ENCODE measurements at places on chromosomes 2 and 18.

DNA sequence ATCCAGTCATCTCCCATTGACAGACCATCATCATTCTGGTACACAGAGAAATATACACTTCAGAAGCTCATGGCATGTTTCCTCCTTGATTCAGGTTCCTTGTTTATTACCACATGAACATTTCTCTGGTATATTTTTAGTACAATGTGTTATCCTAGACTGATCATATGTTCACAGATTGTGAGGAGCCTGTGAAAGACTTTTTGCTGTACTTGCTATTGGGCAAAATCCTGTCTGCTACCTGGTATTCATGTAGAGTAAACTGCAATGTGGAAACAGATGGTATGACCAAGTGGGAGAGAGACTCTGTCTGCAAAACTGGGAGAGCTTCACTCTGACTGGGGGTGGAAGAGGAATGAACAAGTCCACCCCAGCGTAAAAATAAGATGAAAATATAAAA, 657.2 kb downstream of the IRS1 start:
- DNase-seq: no peak

GRCh38 chr2:232376260-232376659, 2.3 kb upstream of the ALPP start:
- DNase-seq: no peak

DNA sequence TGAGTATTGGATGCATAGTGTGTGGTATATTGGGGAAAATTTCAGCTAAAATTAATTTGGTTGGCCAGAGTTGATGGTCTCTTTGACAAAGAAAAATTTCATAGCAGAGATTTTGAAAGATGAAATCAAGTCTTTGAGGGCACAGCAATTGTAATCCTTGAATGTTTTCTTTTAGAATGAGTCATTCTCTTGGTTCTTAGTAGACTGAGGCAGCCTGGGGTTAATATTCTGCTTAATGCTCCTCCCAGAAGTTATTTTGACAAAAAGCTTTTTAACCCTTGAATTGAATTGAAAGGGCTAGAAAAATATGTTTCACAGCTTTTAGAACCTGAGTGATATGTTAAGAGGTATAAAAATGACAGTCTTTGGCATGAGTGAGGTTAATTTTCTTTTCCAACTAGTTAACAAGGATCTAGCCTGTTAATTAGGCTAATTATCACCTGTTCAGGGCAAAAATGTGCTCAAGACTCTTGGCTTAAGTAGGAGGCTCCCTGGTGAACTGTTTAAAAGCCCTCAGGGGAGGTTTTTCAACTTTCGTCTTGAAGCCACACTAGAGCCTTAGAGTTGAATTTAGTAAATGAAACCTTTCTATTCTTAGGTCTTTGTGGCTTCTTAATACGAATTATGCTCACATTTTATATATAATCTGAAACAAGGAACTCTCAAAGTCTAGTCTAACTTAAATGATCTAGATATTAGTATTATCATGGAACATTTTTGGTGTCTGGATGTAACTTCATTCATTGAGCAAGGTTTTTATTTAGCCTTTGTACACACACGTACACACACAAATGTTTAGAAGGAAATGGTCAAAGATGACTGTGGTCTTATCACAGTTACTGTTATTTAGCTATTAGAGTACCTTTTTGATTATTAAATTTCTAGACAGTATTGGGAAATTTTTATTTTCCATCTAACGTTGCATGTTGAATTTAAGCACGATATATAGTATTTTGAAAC, 272.5 kb downstream of the ZNF407 start:
- peak; percentile 39 for DNase-seq

DNA sequence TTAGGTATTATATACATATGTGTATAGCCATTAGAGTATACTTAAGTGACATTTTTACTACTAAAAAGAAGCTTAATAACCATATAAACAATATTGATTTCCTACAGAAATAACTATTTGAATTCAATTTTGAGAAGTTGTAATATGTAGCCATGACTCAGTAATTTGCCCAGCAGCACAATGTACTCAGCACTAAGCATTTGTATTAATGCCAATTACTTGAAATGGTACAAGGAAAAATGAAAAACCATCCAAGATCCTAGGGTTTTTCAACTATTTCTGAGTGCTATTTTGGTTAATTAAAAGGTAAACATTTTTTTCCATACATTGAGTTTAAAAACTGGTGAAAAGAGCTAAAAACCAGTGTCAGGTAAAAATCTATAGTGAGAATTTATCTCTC, 324.0 kb downstream of the KCNJ3 start:
- no peak for DNase-seq

GRCh38 chr18:58649966-58650816, 21.1 kb upstream of the MALT1 start:
- DNase-seq: peak; percentile 56

GRCh38 chr2:117492209-117492851, 322.2 kb upstream of the DDX18 start:
- no peak for DNase-seq

- no peak for DNase-seq
These were observed 1062.9 kb downstream of the DPP10 start for GRCh38 chr2:115505331-115505730.

DNA sequence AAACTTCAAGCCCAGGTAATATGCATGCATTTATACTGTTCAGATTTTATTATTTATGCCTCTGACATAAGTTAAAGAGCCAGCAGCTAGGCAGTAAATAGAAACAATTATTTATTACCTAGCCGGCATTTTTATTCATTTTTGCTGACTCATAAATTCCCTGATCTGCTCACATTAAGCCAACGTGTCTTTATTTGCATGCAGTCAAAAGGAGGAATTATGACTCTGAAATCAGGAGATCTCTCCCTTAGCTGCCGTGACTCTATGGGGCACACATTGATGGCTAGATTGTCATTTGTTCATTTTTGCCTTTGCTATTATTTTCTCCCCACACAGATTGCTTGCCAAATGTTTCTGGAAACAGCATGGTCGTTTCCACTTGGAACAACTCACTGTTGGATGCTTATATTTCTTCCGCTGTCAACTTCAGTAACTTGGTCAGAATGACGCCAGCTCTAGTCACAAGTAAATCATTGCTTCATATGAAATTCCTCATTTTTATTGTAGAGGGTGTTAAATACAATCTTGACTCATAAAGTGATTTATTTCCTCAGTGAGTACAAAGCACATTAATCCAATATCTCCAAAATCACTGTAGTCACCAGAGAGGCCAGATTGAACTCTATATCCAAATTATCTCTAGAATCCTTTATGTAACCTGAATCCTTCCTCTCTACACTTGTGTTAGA, 15.9 kb upstream of the ZBTB14 start:
- DNase-seq: no peak

- no peak for DNase-seq
These were observed 67.3 kb downstream of the CLHC1 start for GRCh38 chr2:55164534-55165480.

DNA sequence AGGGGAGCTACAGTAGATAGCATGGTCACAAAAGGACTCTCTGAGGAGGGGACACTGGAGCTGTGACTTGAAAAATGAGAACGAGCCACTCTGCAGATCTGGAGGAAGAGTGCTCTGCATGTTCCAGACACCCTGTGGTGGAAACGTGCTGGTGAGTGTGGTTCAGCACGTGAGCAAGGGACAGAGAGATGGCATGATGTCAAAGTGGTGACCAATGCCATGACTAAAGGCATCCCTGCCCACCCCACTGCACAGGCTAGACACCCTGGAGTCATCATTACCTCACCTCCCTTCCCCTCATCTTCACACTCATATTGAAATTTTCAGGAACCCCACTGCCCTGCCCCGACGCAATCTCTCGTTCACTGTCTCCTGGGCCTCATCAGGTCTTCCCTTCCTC, 56.5 kb downstream of the SLC4A5 start:
- DNase-seq: no peak

DNA sequence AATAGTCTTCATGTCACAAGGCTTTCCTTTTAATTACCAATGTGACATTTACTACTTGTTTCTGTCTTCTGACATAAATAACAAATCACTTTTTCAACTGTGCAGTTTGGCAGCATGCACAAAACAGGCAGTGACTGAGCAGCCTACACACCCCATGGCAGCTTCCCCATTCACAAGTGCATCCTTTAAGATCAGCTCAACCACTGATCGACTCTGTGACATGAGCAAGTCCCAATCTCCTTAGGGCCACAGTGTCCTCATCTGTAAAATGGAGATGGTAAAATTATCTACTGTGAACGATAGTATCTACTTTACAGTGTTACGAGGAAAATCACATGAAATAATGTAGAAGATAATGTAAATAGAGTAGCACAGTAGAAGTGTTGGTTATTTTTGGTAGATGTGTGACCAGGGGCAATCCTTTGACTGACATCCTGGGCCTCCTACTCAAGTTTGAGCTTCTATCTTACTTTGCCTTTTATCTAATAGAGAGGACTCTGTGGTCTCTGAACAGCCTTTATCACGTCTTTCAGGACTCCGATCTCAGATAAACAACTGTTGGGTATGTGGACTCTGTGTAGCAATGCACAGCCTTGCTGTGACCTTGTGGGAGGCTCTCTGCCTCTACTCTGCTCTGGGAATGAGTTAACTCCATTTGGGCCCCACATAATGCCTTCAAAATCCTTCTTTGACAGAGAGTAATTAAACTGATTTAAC, 120.6 kb downstream of the PIGN start:
- no peak for DNase-seq

- DNase-seq: no peak
These were observed 29.7 kb downstream of the NAB1 start for GRCh38 chr2:190678444-190679162.

DNA sequence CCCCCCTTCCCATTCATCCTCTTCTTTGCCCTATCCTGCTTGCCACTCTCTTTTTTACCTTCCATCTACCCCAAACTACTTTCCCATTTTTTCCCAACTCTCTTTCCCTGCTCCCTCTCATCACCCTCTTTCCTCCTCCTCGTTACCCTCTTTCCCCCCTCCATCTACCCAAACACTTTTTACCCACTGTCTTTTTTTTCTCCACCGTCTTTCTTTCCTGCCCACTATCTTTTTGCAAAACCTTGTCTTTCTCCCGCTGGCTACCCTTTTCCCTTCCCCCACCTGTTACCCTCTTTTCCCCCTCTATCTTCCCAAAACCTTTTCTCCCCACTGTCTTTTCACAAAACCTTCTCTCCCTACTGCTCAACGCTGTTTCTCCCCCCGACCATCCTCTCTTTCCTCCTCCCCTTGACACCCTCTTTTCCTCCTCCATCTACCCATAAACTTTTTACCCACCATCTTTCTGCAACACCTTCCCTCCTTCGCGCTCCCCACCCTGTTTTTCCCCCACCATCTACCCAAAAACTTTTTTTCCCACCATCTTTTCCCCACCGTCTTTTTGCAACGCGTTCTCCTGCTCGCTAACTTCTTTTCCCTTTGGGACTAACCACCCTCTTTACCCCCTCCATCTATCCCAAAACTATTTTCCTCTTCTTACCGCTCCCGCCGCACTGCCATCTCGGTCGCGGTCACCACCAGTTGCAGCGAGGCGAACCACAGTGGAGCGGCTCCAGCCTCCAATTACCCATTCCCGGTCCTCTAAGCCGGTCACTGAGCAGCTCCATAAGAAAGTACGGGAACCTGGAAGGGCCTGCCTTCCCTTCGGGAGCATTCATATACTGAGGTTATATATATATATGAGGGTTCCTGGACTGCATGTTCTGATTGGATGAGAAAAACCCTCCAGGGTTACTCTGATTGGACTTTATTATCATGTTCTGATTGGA, 15.0 kb downstream of the CCDC74A start:
- no peak for DNase-seq

GRCh38 chr2:160241251-160242137, 41.4 kb upstream of the ITGB6 start:
- DNase-seq: peak; percentile 91

- peak; percentile 55 for DNase-seq
These were observed 309.7 kb downstream of the RAD51AP2 start for GRCh38 chr2:17208511-17208910.

- peak; percentile 71 for DNase-seq
These were observed 4.4 kb upstream of the ZEB2 start for GRCh38 chr2:144524118-144525009.

DNA sequence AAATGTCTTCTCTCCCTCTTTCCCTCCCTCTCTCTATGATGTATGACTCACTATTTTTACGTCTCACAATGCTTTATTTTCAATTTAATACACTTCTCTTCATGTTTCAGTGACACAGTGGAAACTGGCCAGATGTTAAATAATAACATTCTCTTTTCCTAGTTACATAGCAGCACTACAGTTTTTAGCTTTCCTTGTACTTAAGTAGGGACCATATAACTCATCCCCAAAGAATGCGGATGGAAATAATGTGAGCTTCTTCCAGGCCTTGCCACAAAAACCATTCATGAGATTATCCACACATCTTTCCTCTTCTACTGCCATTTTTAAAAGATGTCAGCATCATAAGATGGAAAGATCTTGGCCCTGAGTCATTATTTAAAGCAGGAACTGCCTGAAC, 789.4 kb downstream of the LRP1B start:
- peak; percentile 80 for DNase-seq

DNA sequence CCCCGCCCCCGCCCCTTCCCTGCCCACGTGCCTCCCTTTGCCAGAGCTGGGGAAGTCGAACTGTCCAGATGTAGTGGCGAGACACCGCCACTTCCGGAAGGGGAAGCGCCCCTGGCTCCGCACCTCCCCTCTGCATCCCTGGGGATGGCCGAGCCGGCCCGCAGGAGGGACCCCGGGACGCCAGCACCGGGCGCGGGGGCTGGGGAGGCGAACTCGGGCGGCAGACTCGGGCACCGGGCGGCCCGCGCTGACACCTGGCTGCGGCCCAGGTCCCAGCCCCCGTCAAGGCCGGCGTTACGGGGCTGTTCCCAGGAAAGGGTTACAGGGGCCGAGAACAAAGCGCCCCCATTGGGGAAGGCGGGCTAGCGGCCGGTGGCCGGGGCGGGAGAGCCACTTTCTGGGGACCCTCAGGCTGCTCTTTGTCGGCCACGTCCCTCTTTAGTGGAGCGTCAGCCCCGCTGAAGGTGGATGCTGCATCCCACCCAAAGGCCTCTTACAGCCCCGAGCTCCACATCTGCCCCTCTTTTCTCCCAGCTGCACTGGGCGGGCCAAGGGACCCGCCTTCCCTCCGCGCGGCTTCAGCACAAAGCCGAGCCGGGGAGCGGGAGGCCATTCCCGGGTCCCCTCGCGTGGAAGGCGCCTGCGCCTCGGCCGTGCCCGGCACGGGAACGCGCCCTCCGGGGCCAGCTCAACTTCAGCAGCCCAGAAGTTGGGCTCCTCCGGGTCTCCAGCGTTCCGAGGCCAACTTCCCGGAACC, 1.3 kb downstream of the SDC1 start:
- peak; percentile 82 for DNase-seq
